ENCODE measurements at places on chromosomes 11 and 22.

DNA sequence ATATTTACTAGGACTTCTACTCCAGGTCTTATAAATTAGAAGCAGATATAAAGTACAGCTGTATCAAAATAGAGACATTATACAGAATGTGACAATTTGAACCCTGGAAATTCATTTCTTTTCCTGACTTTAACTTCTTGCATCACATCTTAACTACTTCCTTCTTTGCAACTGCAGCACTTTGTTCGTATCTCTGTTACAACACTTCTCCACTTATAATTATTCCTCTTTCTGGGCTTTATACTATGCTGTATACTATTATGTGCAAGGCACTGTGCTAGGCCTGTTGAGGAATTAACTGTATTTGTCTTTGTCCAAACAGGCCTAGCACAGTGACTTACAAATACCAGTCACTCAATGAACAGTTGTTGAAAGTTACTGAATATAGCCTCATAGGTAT lies 1.8 kb upstream of the SLC36A4 start:
- no peaks in the 10 kb centered on the region for H3K27me3 ChIP-seq
- no peaks in the 10 kb centered on the region for H3K36me3 ChIP-seq
- DNase-seq = no peak
- H3K4me1 ChIP-seq = peaks cover 3% of the 10 kb centered on the region
- no peak overlapping the region for H3K27ac ChIP-seq
- no peak overlapping the region for H3K4me3 ChIP-seq

DNA sequence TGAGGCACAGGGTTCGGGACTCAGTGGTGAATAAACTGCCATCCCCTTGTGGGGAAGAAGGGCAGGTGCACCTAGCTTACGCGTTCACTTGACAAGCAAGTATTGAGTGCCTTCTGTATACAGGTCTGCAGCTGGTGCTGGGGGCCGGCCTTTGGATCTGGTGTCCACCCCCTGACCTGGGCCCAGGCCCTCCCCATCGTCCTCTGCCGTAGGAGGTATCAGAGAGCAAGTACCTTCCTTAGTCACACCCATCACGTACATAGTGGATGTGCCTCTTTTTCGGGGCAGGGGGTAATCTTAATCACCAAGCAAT lies 53.3 kb downstream of the SMIM38 start:
- H3K27ac ChIP-seq = no peak overlapping the region
- no peak overlapping the region for H3K4me3 ChIP-seq
- H3K4me1 ChIP-seq = no peaks in the 10 kb centered on the region
- H3K36me3 ChIP-seq = no peaks in the 10 kb centered on the region

- no peak for DNase-seq
- peak overlapping the region; percentile 75 for H3K4me3 ChIP-seq
- no peak overlapping the region for H3K27ac ChIP-seq
- H3K4me1 ChIP-seq = no peaks in the 10 kb centered on the region
- no peaks in the 10 kb centered on the region for H3K36me3 ChIP-seq
These were observed 1.4 kb downstream of the SIK2 start for GRCh38 chr11:111603611-111604130.

DNA sequence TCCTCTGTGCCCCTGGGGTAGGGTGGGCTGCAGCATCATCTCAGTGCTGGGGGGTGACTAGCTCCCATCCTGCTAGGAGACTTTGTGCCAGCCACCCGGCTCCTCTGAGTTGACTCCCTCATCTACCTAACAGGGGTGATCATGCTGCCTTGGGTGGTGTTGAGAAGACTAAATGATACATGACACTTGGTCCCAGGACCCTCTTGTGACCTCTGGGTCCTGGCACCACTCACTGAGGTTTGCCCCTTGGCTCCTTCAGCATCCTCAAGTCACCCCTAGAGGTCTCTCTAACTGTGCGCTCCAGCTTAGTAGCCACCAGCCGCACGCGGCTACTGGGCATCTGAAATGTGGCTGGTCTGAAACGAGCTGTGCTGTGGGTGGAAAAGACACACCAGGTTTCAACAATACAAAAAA lies 72.1 kb downstream of the LRRC32 start:
- no peaks in the 10 kb centered on the region for H3K36me3 ChIP-seq
- H3K4me3 ChIP-seq = no peak overlapping the region
- no peaks in the 10 kb centered on the region for H3K4me1 ChIP-seq
- DNase-seq = no peak
- H3K27me3 ChIP-seq = no peaks in the 10 kb centered on the region

- H3K36me3 ChIP-seq = no peaks in the 10 kb centered on the region
- peaks cover 11% of the 10 kb centered on the region for H3K4me1 ChIP-seq
- H3K4me3 ChIP-seq = no peak overlapping the region
- H3K27ac ChIP-seq = no peak overlapping the region
- H3K27me3 ChIP-seq = no peaks in the 10 kb centered on the region
These were observed 68.1 kb downstream of the MCHR1 start for GRCh38 chr22:40747361-40747760.

- H3K36me3 ChIP-seq = no peaks in the 10 kb centered on the region
- no peak for DNase-seq
- H3K4me1 ChIP-seq = no peaks in the 10 kb centered on the region
- no peak overlapping the region for H3K27ac ChIP-seq
These were observed 660.8 kb downstream of the TBC1D22A start for GRCh38 chr22:47423266-47423665.

DNA sequence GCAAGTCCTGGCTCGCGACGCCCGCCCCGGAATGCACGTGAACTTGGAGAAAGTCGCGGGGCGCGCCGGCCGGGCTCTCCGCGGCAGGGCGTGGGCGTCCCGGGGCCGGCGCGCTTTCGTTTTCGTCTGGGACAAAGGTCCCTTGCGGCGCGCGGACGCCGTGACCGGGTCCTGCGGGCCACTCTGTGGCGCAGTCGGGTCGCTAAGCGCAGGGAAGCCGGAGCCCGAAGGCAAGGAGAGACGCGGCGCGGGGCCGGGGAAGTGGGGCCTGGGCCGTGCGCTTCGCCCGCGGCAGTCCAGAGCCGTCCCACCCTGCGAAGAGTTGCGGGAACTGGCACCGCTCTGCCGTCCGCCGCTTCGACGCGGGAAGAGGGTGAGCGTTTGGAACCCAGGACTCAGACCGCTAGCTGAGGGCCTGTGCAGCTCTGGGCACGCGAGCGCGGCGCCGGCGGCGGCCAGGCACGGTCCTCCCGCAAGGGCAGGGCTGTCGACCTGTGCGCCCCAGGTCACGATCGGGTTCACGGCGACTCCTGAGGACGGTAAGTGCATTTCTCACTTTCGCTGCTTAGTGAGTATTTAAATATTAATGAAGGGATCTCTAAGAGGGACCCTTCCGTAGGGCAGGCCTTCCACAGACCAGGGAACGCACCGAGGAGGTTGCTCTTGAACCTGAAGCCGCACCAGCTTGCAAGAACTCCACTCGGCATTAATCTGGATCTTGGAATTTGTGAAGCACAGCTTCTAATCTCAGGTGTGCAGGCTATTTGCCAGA lies 78.0 kb upstream of the PPARA start:
- DNase-seq = no peak
- peaks cover 42% of the 10 kb centered on the region for H3K4me1 ChIP-seq
- H3K27ac ChIP-seq = no peak overlapping the region
- H3K27me3 ChIP-seq = peaks cover 25% of the 10 kb centered on the region
- no peaks in the 10 kb centered on the region for H3K36me3 ChIP-seq

GRCh38 chr11:80239217-80239616 lies 798.4 kb upstream of the TENM4 start:
- DNase-seq = no peak
- no peaks in the 10 kb centered on the region for H3K4me1 ChIP-seq
- H3K36me3 ChIP-seq = no peaks in the 10 kb centered on the region

- no peak overlapping the region for H3K4me3 ChIP-seq
- DNase-seq = no peak
- no peak overlapping the region for H3K27ac ChIP-seq
- H3K27me3 ChIP-seq = no peaks in the 10 kb centered on the region
- H3K36me3 ChIP-seq = no peaks in the 10 kb centered on the region
- no peaks in the 10 kb centered on the region for H3K4me1 ChIP-seq
These were observed 140.5 kb downstream of the FCHSD2 start for GRCh38 chr11:73001615-73002014.

DNA sequence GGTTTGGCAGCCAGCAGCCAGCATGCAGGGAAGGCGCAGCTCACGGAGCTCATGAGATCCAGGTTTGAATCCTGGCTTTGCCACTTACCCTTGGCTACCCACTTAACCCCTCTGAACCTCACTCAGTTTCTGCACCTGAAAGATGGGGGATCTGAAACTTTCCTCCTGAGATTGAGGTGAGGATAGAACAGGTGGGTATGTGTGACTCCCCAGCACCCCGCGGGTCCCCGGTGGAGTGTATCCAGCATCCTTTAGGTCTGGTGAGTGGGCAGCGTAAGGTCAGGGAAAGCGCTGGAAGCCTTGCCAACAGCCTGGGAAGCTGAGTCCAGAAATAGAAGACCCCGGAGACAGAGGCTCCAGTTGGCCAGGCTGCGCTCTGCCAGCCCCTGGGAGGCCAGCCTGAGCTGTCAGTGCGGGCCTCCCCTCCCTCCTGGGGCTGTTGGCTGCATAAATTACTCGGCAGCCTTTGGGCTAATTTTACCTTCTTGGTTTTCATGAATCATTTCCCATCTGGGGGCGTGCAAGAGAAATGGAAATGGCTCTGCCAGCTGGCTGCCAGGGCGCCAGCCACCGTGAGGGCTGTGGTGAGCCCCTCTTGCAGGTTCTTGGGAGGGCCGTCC lies 17.6 kb downstream of the PRDM11 start:
- H3K4me3 ChIP-seq = no peak overlapping the region
- H3K27ac ChIP-seq = no peak overlapping the region
- no peaks in the 10 kb centered on the region for H3K36me3 ChIP-seq
- H3K4me1 ChIP-seq = no peaks in the 10 kb centered on the region

DNA sequence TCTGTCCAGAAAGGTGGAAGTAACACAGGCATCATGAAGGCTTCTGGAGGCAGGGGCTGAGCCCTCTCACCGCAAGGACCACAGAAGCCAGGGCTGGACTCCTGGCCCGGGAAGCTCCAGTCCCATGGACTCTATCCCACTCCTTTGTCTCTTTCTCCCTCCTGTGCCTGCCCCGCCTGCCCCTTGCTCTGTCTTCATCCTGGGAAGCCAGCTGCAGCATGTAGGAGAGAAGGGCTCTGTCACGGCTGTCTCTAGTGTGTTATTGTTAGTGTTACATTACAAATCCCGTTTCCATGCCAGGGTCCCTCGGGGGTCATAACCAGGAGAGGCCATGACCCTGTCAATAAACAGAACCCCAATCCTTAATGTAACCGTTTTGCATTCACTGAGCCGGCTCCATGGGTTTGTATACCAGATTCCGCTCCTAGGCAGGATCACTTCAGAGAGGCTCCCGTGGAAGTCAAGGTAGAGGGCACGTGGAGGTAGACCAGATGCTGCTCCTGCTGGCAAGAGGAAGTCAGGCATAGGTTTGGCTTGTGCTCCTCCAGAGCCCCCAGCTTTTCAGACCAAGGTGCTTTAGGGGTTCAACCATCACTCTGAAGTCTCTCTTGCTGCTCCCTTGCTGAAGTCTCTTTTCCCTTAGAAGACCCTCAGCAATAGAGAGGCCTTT lies 293.2 kb downstream of the ETS1 start:
- no peaks in the 10 kb centered on the region for H3K27me3 ChIP-seq
- H3K27ac ChIP-seq = no peak overlapping the region
- no peak overlapping the region for H3K4me3 ChIP-seq
- no peaks in the 10 kb centered on the region for H3K36me3 ChIP-seq

DNA sequence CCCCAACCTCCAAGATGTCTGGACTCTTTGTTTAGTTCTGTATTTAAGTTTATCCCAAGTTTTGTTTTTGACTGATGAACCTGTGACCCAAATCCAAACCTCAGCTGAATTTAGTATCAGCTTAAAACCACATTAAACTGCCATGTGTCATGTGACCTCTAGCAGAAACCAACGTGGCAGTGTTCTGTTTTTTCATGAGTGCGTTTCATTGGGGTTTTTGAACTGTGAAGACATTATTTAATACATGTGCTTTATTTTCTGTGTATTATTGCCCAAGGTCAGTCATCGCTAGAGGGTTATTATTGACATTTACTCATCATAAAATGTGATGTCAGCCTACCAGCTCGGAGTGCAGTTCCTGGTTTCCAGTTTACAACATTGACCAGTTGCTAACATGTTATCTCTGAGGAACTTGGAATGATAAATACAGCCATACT lies 1.8 kb downstream of the TLCD5 start:
- no peak for DNase-seq
- peaks cover 3% of the 10 kb centered on the region for H3K4me1 ChIP-seq
- no peaks in the 10 kb centered on the region for H3K36me3 ChIP-seq
- no peak overlapping the region for H3K4me3 ChIP-seq

DNA sequence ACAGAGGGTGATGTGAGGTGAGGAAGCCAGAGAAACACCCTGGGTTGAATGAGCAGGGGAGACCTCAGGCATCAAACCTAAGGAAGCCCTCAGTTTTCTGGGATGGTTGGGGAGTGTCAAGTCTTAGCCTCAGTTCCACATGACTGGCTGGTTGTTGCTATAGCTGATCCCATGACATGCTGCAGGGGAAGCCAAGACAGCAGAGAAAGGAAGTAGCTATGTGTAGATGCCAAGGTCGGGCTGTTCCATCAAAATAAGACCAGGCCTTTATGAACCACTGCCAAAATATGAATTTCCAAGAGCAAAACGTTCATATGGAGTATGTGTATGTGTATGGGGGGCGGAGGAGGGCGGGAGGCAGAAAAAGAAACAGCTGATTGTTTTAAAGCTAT lies 11.6 kb downstream of the CD59 start:
- peaks cover 12% of the 10 kb centered on the region for H3K36me3 ChIP-seq
- H3K4me3 ChIP-seq = no peak overlapping the region
- H3K4me1 ChIP-seq = peaks cover 2% of the 10 kb centered on the region
- no peak for DNase-seq
- no peaks in the 10 kb centered on the region for H3K27me3 ChIP-seq

DNA sequence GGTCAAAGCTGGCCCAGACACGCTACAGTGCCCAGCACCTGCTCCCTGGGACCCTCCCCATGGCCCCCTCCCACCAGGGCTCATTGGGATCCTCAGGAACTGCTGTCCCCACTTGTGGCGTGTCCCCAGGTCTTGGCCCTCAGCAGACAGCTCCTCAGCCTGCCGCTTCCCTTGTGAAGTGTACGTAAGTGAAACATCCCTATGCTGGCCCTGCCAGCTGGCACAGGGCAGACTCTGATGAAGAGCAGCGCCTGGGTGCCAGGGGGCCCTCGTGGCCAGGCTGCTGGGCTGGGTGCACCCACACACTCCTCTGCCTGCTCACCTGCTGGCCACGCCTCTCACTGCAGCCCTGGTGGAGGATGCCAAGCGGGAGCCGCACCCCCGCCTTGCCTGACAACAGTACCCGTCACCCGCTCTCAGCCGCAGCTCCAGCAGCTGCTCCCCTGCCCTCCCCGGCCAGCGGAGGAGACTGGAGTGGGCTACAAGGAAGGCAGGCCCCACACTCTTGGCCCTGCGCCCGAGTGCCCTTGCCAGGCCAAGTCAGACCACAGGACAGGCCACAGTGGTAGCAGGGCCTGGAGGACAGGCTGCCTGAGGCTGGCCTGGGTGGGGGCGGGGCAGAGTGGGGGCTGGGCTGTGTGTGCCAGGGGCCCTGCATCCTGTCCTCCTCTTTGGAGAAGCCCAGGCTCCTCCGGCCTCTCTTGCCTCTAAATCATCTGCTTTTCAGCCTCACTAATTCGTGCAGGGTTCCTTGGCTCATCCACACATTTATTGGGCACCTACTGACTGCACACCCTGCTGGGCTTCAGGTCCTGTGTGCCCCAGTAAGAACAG lies 39.5 kb downstream of the IGF2 start:
- H3K36me3 ChIP-seq = no peaks in the 10 kb centered on the region
- no peak overlapping the region for H3K27ac ChIP-seq
- H3K27me3 ChIP-seq = no peaks in the 10 kb centered on the region
- no peak for DNase-seq
- H3K4me1 ChIP-seq = peaks cover 18% of the 10 kb centered on the region
